ENCODE measurements at places on chromosomes 4 and X.

GRCh38 chr4:145481164-145481941 lies at the start of gene SMAD1:
Gene SMAD1 (plus strand): TSS chr4:145481853. CDS start chr4:145514614, 32,761 bp downstream.
- peak; percentile 79 for DNase-seq

DNA sequence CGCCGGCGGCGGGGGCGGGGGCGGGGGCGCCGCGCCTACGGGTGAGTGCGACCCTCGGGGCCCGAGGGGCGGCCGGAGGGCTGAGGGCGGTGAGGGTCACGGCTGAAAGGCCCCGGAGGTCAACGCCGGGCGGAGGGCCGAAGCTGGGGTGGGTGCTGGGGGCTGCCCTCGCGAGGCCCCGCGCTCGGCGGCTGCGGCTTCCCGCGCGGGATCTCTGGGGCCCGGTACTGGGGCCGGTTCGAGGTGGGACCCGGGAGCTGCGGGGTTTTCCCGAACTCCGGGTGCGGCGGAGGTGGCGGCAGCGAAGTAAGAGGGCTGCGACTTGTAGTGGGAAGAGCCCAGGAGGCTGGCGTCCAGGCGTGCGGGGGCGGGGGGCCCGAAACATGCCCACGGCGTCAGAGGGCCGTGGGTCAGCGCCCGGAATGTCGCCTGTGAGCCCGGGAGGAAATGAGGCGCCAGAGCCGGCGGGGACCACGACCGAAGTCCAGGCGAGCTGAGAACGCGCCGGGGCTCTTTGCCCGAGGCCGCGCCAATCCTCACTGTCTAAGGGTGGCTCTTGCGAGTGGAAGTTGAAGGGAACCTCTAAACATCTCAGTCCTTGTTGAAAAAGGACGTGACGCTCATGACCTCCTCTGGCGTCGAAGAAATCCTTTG lies 407 bp downstream of the IL13RA1 start:
- no peak for DNase-seq

GRCh38 chr4:26727844-26728243 lies 132.8 kb upstream of the STIM2 start:
- DNase-seq = no peak

DNA sequence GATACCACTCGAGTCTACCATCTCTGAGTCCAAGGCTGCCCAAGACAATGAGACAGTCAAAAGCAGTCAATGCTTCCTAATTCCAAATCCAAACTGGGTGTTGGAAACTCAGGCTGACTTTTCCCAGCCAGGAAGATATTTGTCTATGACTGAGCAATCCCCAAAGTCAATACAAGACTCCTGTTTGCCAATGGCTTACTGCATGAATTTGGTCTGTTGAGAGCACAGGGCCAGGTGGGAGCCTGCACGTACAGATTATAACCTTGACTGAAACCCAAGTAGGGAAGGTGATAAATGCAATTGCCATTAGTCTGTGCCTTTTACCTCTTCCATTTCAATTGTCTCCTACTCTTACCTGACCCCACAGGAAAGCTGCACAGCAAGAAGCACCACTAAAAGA lies 72.6 kb upstream of the PPARGC1A start:
- no peak for DNase-seq

- DNase-seq = no peak
Measured at GRCh38 chr4:147194604-147195003, 248.9 kb upstream of the TTC29 start.

DNA sequence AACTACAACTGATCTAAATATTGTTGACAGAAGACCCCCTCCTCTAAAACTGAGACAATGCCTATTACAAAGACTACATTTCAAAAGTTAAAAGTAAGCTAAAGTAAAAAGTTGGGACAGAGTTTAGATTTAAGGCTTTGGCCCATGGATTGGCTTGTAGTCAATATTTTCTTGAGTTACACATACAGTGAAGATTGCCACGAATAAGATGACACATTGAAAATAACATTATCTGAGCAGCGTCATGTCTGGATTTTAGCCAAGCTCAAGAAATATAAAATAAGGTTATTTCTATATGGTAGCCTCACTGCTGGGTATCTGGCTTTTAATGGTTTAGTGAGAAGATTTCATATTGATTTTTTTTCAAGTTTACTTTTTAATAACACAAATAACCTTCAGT lies 266.2 kb upstream of the LDB2 start:
- no peak for DNase-seq

DNA sequence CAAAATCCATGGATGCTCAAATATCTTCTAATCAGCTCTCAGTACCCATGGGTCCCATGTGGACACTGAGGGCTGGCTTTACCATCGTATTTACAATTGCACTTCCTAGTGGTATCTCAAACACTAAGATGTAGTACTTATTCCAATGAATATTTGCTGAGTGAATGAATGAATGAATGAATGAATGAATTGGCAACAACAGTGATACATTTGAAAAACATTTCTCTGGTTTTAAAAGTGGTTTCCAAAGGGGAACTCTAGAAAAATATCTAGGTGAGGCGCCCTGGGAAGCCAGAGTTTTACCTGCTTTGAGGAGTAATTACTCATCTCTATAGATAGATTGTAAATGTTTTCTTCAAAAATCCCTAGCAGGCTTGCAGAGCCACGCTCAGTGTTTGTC lies 76.6 kb downstream of the CYTL1 start:
- no peak for DNase-seq

GRCh38 chrX:10502961-10503360 lies 117.4 kb downstream of the MID1 start:
- no peak for DNase-seq

GRCh38 chr4:143380629-143381028 lies 44.0 kb downstream of the GAB1 start:
- no peak for DNase-seq

DNA sequence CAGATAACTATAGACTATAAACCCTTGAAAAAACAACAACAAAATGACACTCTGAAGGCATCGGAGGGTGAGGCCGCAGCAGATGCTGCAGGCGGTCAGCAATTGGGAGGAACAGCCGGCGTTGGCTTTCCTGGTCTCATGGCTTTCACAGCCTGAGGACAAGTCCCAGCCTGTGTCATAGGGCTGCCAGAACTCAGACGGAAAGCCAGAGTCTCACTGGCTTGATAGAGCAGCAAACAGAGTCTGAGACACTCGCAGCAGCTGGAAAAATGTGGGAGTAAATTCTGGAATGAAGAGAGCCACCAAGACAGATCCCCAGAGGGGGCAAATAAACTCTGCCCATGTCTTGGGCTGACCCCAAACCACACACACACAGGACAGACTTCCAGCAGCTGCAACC lies 86.3 kb downstream of the PPP2R2C start:
- DNase-seq = no peak

GRCh38 chr4:14143892-14144291 lies 516.4 kb upstream of the BOD1L1 start:
- DNase-seq = no peak

GRCh38 chr4:41693629-41694028 lies 54.9 kb downstream of the PHOX2B start:
- DNase-seq = peak; percentile 10

DNA sequence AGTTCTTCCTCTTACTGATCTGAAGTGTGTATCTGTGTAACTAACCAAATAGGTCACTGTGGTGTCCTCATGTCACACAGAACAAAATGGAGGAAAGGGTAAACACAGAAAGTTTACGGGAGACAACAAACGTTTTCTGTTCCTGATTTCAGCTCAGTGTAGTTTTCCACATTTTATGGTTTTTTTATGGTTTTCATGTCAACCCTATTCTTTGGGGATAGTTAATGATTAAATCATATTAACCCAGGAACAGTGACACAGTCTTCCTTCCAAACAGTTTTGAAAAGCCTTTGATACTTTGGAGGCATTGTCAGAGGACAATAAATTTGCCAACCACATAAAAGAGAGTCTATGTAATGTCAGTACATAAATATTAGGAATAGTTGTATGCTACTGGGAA lies 4.2 kb downstream of the LNX1 start:
- DNase-seq = no peak

GRCh38 chr4:29153642-29154041 lies 1566.5 kb upstream of the PCDH7 start:
- no peak for DNase-seq

DNA sequence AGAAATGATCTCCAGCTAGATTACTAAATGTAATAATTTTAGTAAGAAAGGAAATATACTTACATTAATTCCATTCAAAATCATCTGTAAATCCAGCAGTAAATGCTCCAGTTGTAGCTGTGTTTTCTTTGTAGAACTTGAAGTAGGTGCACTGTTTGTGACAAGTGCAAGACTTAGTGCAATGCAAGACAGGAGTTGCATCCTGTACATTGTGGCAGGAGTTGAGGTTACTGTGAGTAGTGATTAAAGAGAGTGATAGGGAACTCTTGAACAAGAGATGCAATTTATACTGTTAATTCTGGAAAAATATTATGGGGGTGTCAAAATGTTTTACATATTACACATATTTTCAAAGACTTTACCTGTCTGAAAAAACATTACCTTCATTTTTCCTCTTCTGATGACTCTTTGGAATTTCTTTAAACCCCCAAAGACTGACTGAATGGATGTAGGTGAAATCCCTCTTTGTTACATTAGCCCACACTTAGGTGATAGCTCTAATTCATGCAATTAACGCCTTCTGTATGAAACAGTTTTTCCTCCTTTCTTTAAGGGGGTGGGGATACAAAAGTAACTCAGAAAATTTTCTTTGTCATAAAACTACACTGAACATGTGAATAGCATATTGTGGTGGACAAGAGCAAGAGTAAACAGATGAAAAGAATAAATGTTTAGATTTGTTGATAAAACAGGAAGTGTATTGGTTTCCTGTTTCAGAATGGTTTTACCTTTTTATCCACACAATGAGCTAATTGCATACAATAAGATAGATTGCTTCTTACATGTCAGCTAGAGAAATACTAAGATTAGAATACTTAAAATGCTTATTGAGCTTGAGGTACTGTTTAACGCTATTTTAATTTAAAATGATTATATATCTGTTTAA lies at the start of gene IL2:
IL2 (minus strand) TSS at position 495 of the 886 bp plus-strand sequence; CDS start at position 210, 285 bp downstream.
- DNase-seq = no peak

GRCh38 chrX:46551494-46552128 lies 6.4 kb upstream of the ZNF674 start:
- no peak for DNase-seq

- DNase-seq = no peak
Measured at GRCh38 chr4:86482306-86483172, 111.6 kb upstream of the PTPN13 start.

GRCh38 chr4:182189103-182189878 lies 53.9 kb upstream of the TENM3 start:
- DNase-seq = peak; percentile 64
